CD4-positive, alpha-beta memory T cell (primary cell): ENCODE measurements at places on chromosomes 11 and 22.

DNA sequence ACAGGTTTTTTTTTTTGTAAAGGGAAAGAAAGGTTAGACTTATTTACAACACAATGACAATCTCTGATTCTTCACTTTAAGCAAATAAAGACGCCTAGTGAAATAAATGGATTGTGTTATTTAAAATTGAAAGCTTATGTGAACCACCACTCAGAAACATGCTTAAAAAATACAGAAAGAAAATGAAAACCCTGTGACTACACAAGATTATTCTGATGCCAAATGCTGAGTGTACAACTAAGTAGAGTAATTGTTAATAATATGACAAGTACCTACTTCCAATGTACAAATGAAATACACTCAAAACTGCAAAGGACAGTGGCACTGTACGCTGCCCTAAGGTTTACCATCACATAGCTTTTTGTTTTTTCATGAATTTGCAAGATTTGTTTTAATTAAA is 1.0 kb downstream of the BLID start:
- H3K27me3 ChIP-seq: no peaks in the 10 kb centered on the region
- no peak overlapping the region for H3K4me3 ChIP-seq
- no peaks in the 10 kb centered on the region for H3K36me3 ChIP-seq
- H3K27ac ChIP-seq: no peak overlapping the region

GRCh38 chr11:88114486-88115045 is 60.7 kb downstream of the RAB38 start:
- H3K4me3 ChIP-seq: no peak overlapping the region
- H3K36me3 ChIP-seq: no peaks in the 10 kb centered on the region
- no peaks in the 10 kb centered on the region for H3K27me3 ChIP-seq
- H3K4me1 ChIP-seq: no peaks in the 10 kb centered on the region
- no peak overlapping the region for H3K27ac ChIP-seq
- no peak for DNase-seq

- H3K36me3 ChIP-seq: no peaks in the 10 kb centered on the region
- no peak for DNase-seq
- H3K4me3 ChIP-seq: no peak overlapping the region
- no peak overlapping the region for H3K27ac ChIP-seq
Measured at GRCh38 chr11:101327908-101328307, 198.3 kb upstream of the PGR start.

DNA sequence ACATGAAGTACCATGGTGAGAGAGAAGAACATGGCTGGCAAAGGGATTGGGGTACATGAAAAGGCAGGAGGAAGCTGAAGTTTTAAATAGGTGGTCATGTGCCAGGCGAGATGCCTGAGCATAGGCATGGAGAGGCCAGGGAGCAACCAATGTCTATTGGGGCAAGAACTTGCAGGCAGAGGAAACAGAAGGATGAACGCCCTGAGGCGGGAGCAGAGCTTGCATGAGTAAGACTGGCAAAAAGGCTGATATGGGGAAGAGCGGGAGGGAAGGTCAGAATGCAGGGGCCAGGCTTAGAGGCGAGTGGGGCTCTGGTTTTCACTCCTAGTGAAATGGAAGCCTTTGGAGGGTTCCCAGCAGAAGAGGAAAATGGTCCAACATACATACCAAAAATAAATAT is 52.5 kb upstream of the VSTM5 start:
- no peaks in the 10 kb centered on the region for H3K27me3 ChIP-seq
- H3K36me3 ChIP-seq: no peaks in the 10 kb centered on the region
- H3K4me1 ChIP-seq: no peaks in the 10 kb centered on the region
- no peak for DNase-seq
- no peak overlapping the region for H3K27ac ChIP-seq
- no peak overlapping the region for H3K4me3 ChIP-seq

DNA sequence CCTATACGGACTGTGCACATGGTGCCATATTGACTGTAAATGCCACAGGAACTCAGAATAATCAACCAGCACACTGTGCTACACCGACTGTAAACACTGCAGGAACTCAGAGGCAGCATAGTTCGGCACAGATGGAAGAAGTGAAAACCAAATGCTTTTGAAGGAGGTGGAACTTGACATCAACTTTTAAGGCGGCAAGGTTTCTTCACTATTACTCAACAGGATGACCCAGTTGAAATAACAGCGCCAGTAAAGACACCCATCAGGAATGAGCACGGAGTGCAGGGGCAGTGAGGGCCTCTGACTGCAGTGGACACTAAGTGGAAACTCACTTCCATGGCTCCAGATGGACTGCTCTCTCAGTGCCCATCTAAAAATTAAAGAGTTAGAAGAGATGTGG is 15.7 kb downstream of the TESMIN start:
- DNase-seq: no peak
- no peak overlapping the region for H3K27ac ChIP-seq
